ENCODE measurements at places on chromosomes 1 and 21. TPM values are rescaled to one million over a fixed set of nuclear protein-coding genes. Genes with fewer than 3 reads are reported as not detected.

ATP1A4 gene
- total RNA-seq: 0.63 TPM

ADARB1 gene
- total RNA-seq: 6.3 TPM

VASH2 gene
- 305 TPM for total RNA-seq

CLDN17 gene
- total RNA-seq: not detected

DNA sequence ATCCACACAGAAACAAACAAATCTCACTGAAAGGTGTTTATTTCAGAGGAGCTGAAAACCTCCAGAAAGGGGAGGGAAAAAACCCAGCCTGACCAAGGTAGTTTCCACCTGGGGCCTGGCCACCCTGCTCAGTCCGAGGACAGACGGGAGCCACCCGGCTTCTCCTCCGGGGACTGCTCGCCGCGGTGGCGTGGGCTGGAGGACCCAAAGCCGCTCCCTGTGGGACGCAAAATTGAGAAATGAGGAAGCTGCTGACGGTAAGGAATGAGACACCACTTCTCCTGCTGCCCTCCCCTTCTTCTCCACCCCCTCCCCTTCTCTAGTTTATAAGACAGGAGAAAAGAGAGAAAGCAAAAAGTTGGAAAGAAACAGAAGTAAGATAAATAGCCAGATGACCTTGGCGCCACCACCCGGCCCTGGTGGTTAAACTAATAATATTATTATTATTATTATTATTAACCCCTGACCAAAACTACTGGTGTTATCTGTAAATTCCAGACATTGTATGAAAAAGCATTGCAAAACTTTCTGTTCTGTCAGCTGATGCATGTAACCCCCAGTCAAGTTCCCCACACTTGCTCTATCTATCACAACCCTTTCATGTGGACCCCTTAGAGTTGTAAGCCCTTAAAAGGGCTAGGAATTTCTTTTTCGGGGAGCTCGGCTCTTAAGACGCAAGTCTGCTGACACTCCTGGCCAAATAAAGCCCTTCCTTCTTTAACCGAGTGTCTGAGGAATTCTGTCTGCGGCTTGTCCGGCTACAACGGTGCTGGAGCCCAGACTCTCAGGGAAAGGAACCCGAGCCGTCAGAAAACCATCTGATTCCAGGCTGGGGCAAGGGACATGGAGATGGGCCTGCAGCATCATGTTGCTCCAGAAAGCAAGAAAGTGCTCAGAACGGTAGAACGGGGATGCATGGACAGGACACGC, 12.5 kb downstream of the ITGB2 start:
- H3K27ac ChIP-seq: no peak overlapping the region
- no peak for DNase-seq
- no peaks in the 10 kb centered on the region for H3K4me1 ChIP-seq

- H3K27me3 ChIP-seq: no peaks in the 10 kb centered on the region
- H3K36me3 ChIP-seq: no peaks in the 10 kb centered on the region
- H3K27ac ChIP-seq: no peak overlapping the region
- no peak overlapping the region for H3K4me3 ChIP-seq
- peaks cover 8% of the 10 kb centered on the region for H3K4me1 ChIP-seq
Observed at GRCh38 chr1:184793967-184794366, 39.3 kb upstream of the EDEM3 start.

DNA sequence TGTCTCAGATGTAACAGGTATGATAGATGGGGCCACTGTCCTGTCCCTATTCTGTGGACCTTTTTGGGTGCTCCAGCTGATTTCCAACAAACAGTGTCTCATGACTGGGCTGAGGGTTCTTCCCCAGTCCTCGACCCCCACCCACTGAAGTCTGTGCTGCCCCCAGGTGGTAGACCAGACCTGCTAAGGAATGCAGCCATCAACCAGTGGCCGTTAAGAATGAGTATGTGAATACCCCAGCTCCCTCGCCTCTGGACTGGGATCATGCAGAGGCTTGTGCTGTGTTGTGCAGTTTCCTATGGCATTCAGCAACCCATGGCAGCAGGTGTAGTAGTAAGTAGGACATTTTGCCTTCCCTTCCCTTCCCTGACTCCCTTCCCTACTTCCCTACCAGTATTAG, 183.1 kb upstream of the KAZN start:
- no peaks in the 10 kb centered on the region for H3K4me1 ChIP-seq
- H3K36me3 ChIP-seq: no peaks in the 10 kb centered on the region
- no peak overlapping the region for H3K4me3 ChIP-seq
- no peaks in the 10 kb centered on the region for H3K27me3 ChIP-seq

- no peaks in the 10 kb centered on the region for H3K36me3 ChIP-seq
- H3K27me3 ChIP-seq: peaks cover 7% of the 10 kb centered on the region
- peak; percentile 90 for DNase-seq
- H3K27ac ChIP-seq: no peak overlapping the region
- H3K4me1 ChIP-seq: peaks cover 22% of the 10 kb centered on the region
- H3K4me3 ChIP-seq: peak overlapping the region; percentile 16
Observed at GRCh38 chr1:16724718-16725438, 15.4 kb upstream of the RNU1-4 start.

- no peaks in the 10 kb centered on the region for H3K27me3 ChIP-seq
- no peak overlapping the region for H3K27ac ChIP-seq
- DNase-seq: no peak
Observed at GRCh38 chr1:7406641-7407543, 364.2 kb upstream of the VAMP3 start.

DNA sequence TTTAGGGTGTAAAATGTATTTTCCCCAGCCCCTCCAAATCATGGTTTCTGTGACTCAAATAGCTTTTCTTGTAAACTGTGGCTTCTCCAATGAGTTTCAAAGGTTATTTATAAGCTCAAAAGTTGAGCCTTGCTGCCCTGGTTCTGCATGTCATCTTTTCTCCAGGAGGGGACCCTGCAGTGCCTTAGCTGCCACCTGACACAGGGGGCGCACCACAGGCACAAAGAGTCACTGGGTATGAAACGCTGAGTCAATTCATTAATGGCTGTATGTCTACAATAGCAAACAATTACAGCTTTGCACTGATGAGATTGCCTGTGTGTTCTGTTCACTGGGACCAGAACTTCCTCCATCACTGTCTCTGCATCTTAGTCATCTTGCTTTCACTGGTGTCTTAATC, 100.8 kb downstream of the PCP4 start:
- DNase-seq: peak; percentile 65
- no peaks in the 10 kb centered on the region for H3K36me3 ChIP-seq
- H3K4me1 ChIP-seq: no peaks in the 10 kb centered on the region

- DNase-seq: no peak
- H3K27ac ChIP-seq: no peak overlapping the region
- peaks cover 91% of the 10 kb centered on the region for H3K4me1 ChIP-seq
- H3K27me3 ChIP-seq: no peaks in the 10 kb centered on the region
Observed at GRCh38 chr1:42952303-42953001, 6.2 kb downstream of the SLC2A1 start.

- peak overlapping the region; percentile 69 for H3K27ac ChIP-seq
- H3K36me3 ChIP-seq: no peaks in the 10 kb centered on the region
- H3K27me3 ChIP-seq: no peaks in the 10 kb centered on the region
- H3K4me3 ChIP-seq: peak overlapping the region; percentile 4
- peaks cover 34% of the 10 kb centered on the region for H3K4me1 ChIP-seq
Observed at GRCh38 chr21:19553919-19554615, 1150.5 kb upstream of the TMPRSS15 start.

- peak overlapping the region; percentile 8 for H3K4me3 ChIP-seq
- H3K36me3 ChIP-seq: peaks cover 20% of the 10 kb centered on the region
- DNase-seq: no peak
Observed at GRCh38 chr1:62439652-62440371, 3.0 kb downstream of the USP1 start.

DNA sequence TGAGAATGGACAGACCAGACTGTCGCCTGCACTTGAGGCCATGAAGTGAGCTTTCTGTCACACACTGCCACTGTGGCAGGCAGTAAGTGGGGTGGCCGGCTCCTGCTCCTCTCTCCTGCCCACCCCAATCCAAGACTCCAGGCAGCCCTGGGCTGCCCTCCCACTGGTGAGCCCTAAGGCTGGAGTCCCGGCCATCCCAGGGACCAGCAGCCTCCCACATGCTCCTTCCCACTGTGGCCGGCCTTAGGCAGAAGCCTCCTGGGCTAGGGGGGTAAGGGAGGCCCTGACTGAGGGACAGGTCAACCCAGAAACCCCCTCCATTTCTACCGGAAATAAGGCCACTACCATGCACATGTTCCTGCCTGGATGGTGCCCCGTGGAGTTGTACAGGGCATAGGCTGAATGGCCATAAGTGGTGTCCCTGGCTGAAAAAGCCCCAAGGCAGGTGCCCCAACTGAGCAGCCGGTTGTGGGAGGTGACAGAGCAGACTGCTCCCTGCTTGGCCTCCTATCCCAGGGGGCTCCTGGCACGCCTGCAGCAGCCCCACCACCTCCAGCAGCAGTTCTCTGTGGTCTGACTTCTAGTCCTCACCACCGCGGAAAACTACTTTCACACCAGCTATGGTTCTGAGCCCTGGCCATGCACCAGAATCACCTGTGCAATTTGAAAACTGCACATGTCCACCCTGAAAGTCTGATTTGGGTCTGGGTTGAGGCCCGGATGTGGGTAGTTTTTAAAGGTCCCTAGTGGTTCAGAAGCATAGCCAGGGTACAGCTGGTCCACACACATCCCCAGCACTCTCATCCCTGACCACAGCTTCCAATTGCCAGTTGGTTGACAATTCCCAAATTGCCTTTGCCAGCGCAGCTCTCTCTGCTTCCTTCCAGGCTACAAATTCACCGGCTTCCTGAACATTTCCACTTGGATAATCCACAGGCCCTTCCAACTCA, 1.6 kb upstream of the ARTN start:
- no peaks in the 10 kb centered on the region for H3K36me3 ChIP-seq
- DNase-seq: no peak
- no peak overlapping the region for H3K4me3 ChIP-seq
- H3K4me1 ChIP-seq: peaks cover 30% of the 10 kb centered on the region

DNA sequence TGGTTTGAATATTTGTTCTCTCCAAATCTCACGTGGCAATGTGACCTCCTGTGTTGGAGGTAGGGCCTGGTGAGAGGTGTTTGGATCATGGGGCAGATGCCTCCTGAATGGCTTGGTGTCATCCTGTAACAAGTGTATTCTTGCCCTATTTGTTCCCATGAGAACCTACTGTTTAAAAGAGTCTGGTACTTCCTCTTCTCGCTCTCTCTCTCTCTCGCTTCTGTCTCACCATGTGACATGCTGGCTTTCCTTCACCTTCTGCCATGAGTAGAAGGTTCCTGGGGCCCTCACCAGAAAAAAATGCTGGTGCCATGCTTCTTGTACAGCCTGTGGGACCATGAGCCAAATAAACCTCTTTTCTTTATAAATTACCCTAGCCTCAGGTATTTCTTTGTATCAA, 8.4 kb upstream of the PAXBP1 start:
- no peak for DNase-seq
- no peaks in the 10 kb centered on the region for H3K4me1 ChIP-seq
- H3K4me3 ChIP-seq: no peak overlapping the region

DNA sequence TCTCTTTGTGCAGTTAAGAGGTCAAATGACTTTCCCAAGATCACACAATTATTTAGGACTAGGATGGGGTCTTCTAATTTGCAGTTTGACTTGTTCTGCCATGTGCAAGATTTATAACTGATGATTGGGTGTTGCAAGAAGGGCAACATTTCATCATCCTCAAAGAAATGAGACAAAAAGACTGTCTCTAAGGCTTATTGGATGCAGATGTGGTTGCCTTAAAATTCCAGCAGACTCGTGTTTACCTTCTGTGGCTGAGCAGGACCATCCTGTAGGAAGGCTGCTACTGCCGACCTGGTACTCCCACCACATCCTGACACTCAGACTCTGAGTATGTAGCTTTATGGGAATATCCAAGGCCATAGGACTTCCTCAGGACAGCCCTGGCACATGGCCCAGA, 99.9 kb upstream of the SGIP1 start:
- H3K4me3 ChIP-seq: no peak overlapping the region
- DNase-seq: no peak
- peaks cover 12% of the 10 kb centered on the region for H3K36me3 ChIP-seq
- H3K27me3 ChIP-seq: no peaks in the 10 kb centered on the region
- peaks cover 17% of the 10 kb centered on the region for H3K4me1 ChIP-seq

DNA sequence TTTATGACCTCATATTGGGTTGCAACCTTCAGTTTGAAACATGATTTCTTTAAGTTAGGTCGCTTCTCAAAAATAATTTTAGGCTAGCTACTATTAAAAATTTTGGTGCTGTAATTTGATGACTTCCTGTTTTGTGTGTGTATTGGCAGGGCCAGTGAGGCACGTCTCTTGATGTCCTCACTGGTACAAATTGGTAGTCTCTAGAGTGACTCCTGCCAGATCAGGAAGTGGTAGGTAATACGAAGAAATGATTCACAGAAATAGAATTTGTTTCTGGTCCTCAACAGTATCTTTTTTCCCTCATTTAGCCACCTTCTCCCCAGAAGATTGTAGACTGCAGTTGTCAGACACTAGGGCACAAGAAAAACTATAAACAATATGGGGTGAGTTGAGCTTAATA, 120.9 kb upstream of the KIAA1614 start:
- no peak overlapping the region for H3K4me3 ChIP-seq
- no peaks in the 10 kb centered on the region for H3K4me1 ChIP-seq
- H3K27me3 ChIP-seq: no peaks in the 10 kb centered on the region
- no peaks in the 10 kb centered on the region for H3K36me3 ChIP-seq
